ENCODE measurements at places on chromosomes 1 and 21. TPM values are rescaled to one million over a fixed set of nuclear protein-coding genes. Genes with fewer than 3 reads are reported as not detected.

DNA sequence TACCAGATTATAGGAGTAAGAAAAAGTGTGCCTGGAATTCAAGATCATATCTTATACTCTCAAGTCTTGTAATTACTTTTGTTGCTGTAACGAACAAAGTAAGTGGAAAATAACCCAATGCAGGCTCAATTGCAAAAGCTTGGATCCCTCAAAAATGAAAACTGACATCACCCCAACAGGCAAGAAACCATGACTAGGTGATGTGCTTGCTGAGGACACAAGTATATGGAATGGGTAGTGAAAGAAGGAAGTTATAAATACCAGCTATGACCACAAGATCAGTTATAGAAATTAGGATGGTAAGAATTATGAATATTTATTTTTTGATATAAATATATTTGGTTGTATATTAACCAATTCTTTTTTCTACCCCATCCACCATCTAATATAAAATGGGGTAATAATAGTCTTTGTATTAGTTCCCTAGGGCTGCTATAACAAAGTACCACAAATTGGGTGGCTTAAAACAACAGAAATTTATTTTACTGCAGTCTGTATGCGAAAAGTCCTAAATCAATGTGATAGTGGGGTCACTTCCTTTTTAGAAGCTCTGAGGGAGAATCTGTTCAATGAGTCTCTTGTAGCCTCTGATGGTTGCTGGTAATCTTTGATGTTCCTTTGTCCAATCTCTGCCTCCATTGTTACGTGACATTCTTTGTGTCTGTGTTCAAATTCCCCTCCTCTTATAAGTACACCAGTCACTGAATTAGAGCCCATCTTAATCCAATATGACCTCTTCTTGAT, 45.0 kb downstream of the DUSP10 start:
- DNase-seq: no peak

DNA sequence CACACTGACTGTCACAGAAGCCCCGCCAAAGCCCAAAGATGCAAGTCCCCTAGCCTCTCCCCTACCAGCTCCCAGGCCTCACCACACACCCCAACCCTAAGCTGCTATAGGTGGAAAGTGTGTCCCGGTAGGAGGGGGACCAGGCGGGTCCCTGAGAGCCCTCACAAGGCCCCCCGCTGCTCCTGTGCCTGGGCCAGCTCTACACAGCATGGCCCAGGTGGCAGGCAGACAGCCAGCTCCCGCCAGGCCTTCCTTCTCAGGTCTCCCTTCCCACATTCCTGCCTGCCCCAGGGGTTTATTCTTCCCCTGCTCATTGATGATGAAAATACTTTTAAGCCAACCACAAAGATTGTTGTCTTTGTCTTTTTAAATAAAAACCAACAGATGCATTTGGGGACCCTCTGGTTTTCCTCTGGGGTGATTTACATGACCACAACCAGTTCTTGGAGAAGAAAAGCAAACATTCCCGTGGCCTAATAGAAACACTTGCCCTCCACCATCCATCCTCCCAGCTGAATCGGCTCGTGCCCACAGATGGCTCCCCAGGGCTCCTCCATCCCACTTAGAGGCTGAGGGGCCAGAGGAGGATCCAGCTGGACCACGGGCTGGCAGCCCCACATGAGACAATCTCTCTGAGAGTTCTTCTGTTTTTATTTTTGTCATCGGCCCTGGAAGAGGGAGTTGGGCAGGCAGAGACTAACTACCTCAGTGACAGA, 93.1 kb downstream of the DMRTB1 start:
- DNase-seq: peak; percentile 4

GRCh38 chr1:231682779-231683178, 56.2 kb downstream of the DISC1 start:
- DNase-seq: no peak

GRCh38 chr1:16011936-16012589, 5.8 kb downstream of the HSPB7 start:
- no peak for DNase-seq

DNA sequence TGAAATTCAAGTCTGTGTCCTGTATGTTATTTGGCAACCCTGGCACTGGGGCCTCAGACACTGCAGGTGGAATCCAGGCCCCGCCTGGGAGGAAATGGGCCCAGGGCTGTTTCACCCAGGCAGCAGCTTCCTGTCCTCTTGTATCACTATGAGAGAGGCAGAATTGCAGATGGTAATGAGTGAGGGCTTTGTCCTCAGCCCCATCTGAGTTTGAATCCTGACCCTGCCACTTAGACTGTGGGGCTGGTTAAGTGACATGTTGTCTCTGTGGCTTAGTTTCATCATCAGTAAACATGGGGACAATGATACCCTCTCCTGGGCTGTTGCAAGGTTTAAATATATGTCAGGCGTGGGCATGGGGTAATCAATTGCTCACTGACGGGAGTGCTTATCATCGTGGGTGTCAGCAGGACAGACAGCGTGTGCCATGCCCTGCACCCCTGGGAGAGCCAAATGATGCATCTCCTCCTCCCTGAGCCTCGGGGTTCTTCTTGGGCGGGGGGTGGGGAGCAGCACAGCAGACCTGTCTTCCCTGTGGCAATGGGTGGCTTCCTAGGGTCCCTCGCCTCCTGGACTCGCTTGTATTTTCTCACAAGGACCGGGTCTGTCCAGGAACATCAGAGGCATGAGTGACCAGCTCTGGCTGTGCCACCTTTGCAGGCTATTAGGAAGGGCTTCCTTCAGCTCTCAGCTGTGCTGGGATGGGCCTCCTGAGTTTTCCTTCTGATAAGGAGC, 42.1 kb downstream of the ARHGEF10L start:
- DNase-seq: no peak

DNA sequence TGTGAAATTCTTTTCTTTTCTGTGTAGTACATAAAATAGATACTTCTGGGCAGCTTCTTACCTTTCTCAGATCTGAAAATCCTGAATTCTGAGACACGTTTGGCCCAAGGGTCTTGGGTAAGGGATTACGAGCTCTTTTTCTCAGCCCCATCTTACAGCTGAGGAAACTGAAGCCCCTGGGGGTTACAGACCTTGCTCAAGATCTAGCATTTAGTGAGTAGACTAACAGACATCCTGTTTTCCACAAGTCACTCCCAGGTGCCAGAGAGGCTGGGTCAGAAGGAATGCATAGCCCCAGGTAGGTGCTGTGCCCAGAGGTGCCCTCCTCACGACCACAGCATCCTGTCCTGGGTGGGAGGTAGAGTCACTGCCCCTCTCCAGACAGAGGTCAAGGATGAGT, 13.2 kb upstream of the CREG1 start:
- DNase-seq: no peak

DNA sequence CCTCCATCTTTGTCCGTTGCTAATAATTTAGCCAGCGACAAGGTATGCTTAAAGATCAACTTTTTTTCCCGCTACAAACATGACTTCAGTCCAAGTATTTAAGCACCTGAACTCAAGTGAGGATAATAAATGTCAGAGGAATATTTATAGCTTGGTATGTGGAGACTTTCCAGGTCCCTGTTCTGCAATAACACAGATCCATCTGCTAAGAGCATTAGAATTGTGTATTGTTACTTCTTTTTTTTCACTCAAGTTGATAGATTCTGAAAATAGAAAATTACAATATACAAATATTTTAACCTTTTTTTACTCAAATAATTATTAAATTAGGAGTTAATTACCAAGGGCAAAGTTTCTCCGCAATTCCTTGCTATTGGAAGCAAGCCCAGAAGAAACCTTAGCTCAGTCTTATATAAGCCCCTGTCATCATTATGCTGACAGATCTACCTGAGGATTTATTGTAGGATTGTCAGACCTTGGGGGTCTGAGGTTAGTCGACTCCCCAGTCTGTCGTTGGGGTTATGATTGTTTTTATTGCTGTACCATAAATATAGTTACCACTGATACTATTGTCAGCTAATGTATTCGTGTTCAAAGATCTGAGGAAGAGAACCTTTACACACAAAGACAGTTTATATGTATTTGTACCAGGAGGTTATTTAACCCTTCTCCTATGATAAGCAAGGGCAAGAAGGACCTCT, 337.9 kb downstream of the TBX15 start:
- DNase-seq: no peak

- DNase-seq: no peak
These were observed 18.6 kb downstream of the SPOCD1 start for GRCh38 chr1:31797216-31797615.

DNA sequence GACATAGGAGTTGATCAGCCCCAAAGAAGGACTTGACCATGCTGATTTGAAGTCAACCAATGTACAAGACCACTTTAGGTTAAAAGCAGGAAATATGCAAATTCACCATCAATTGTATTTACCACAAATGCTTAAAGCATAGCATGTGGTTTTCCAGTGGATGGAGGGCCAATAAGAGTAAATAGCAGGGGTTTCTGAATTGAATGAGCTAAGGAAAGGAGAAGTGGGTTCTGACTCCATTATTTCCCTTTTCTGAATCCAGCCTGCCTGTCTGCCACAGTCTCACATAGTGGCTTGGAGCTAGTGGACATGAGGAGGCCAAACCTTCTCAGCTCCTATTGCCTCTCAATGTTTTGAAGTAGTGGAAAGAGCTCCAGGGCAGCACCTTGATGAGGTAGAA, 7.2 kb upstream of the TNFSF18 start:
- no peak for DNase-seq

GRCh38 chr21:44874497-44875315, 1.2 kb upstream of the PTTG1IP start:
- DNase-seq: peak; percentile 53

GRCh38 chr1:38194472-38194871, 147.9 kb upstream of the POU3F1 start:
- DNase-seq: no peak

DNA sequence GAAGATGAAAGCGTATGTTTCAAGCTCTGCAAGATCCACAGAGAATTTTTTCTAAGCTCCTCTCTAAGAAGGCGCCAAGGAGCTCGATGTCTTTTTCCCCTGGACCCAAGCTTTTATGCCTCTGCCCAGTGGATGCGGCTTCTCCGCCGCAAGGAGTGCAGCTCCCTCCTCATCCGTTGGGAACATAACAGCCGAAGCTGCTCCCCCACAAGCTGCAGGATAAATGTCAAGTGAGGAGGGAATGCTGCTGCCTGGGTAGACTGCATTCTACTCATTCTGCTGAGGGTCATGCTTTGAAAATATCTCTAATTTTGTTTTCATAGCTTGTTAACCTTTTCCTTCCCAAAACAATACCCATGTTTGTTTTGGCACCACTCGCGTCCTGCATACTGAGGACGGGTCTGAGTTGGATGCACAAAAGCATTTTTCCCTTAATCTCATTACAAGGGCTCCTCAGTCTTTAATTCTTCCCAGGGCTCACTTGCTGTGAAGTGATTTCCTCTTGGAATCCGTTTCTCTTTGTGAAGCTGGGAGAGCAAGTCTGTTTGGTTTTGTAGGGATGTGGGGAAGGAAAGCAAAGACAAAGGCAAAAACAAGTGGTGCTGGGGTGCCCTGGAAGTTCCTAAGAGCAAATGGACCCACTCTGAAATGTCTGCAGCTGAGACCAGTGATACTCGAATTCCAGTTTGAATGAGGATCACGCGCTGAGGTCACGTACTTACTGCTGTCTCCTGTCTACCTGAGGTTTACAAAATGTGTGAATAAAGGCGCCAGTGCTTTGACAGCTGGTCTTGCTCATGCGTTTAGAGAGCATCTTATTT, 134.0 kb upstream of the IRF2BP2 start:
- DNase-seq: no peak

- DNase-seq: no peak
These were observed 11.4 kb upstream of the CLDN14 start for GRCh38 chr21:36491209-36491910.

- no peak for DNase-seq
These were observed 4.7 kb downstream of the SORT1 start for GRCh38 chr1:109392788-109393616.

The HES3 gene
- total RNA-seq: not detected

The C1orf116 gene
- total RNA-seq: 0.09 TPM

The PADI1 gene
- not detected for total RNA-seq

The DNAI4 gene
- 3.4 TPM for total RNA-seq

The ATG4C gene
- 24.2 TPM for total RNA-seq

The CSF3R gene
- total RNA-seq: 0.12 TPM

Measured in activated B cell treated with CpG ODN at 0.5 μM for 24 hours (primary cell).